ENCODE measurements at places on chromosomes 12 and 14. TPM values are rescaled to one million over a fixed set of nuclear protein-coding genes. Genes with fewer than 3 reads are reported as not detected.

Gene GUCY2C
- not detected for total RNA-seq

Gene PRB2
- not detected for total RNA-seq

Gene DYRK2
- total RNA-seq = 13.3 TPM

Gene LTBP2
- total RNA-seq = 8.0 TPM

Gene TAS2R13
- not detected for total RNA-seq

Gene PTPRO
- total RNA-seq = not detected

Gene LALBA
- total RNA-seq = not detected

Gene PNMA1
- 64.6 TPM for total RNA-seq

Gene RAB15
- total RNA-seq = 17.7 TPM

Gene FLRT2
- 2.2 TPM for total RNA-seq

Gene SOX5
- not detected for total RNA-seq

Gene HOTAIR
- not detected for total RNA-seq

Gene TC2N
- total RNA-seq = 0.72 TPM

Gene HNF1A
- total RNA-seq = 3.7 TPM

Gene PAH
- total RNA-seq = not detected

Gene TMEM260
- 3.5 TPM for total RNA-seq

Gene PKP2
- 2.5 TPM for total RNA-seq

Gene VSIG10
- total RNA-seq = 17.6 TPM

Gene WNT5B
- 1.6 TPM for total RNA-seq

Gene SVOP
- not detected for total RNA-seq

Gene ZCRB1
- total RNA-seq = 59.4 TPM

Gene AMN
- total RNA-seq = 0.21 TPM

Gene SSTR1
- not detected for total RNA-seq

Gene TAS2R42
- not detected for total RNA-seq

Gene DEGS2
- total RNA-seq = 1.6 TPM

Gene NRIP2
- total RNA-seq = not detected

Gene KRT3
- total RNA-seq = 0.07 TPM

Gene IFNG-AS1
- not detected for total RNA-seq

Gene OVCH1
- total RNA-seq = not detected
